ENCODE measurements at places on chromosomes 11 and 22.
A peak's percentile ranks its signal among the peaks of the same experiment; 100 is the strongest.

DNA sequence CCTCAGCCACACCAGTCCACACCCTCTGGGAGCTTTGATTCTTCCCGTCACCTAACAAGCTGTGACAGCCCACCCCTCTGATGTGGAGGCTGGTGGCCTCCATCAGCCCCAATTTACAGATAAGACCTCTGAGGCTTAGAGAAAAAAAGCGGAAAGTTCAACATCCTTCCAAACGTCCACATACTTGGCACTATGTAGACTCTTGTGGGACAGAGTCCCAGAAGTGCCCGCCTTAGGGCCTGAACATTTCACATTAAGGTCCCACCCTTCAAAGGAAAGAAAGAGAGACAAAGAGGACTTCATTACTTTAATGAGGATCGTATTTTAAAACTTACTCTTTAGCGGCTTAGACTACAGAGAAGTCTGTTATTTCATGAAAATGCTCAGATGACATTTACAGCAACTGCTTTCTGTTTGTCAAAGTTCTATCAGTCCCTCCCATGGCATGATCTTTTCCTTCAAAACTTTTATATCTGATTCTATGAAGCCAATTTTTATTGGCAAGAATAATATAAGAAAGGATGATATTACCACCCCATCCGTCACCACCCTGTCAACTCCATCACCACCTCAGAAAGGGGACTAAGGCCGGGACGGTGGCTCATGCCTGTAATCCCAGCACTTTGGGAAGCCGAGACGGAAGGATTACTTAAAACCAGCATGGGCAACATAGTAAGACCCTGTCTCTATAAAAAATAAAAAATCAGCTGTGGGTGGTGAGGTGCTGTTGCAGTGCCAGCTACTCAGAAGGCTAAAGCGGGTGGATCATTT lies 15.7 kb upstream of the SCGB1A1 start:
- no peak for DNase-seq

GRCh38 chr11:79493555-79494171 lies 52.8 kb upstream of the TENM4 start:
- DNase-seq, result peak; percentile 33

GRCh38 chr22:17501679-17502285 lies 61.5 kb upstream of the SLC25A18 start:
- peak; percentile 63 for DNase-seq

GRCh38 chr22:33357981-33358399 lies 299.8 kb upstream of the SYN3 start:
- DNase-seq, result no peak

DNA sequence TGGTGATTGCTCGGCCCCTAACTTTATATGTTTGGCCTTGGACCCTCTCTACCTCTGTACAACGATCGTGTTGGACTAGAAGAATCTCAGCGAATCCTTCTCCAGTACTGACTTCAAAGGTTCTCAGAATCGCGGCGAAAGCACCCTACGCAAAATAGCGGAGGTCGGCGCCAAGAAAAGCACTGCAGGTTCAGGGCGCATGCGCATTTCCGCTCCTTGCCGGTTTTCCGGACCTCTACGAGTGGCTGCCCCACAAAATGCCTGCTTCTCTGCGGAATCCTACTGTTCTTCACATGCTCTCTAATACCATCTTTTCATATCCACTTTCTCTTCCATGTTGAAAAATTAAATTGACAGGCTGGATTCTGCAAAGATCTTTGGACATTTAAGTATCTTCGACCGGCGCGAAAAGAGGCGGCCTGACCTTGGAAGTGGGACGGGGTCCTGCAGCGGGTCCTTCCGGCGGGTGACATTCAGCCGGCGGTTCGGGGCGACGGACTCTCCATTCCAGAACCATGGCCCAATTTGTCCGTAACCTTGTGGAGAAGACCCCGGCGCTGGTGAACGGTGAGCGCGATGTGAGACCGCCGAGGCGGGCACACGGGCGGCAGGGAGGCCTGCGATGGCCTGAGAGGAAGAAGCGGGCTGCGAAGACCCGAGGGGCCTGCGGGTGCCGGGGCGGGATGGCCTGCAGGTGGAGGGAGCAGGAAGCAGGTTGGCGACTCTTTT lies at the start of gene ATP5MG:
ATP5MG (plus strand) TSS at position 456 of the 729 bp plus-strand sequence; CDS start at position 516, 60 bp downstream.
- DNase-seq, result peak; percentile 90

DNA sequence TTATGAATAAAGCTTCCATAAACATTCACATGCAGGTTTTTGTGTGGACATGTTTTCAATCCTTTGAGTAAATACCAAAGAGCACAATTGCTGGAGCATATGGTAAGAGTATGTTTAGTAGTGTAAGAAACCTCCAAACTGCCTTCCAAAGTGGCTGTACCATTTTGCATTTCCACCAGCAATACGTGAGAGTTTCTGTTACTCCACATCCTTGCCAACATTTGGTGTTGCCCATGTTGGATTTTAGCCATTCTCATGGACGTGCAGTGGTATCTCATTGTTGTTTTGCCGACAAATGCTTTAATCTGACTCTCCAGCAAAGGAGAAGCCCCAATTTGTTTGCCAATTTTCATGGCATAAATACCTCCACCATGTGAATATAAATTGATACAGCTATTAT lies 103.9 kb upstream of the TMEM45B start:
- DNase-seq, result no peak

- DNase-seq, result no peak
These were observed 63.6 kb upstream of the TIMP3 start for GRCh38 chr22:32737811-32738497.

DNA sequence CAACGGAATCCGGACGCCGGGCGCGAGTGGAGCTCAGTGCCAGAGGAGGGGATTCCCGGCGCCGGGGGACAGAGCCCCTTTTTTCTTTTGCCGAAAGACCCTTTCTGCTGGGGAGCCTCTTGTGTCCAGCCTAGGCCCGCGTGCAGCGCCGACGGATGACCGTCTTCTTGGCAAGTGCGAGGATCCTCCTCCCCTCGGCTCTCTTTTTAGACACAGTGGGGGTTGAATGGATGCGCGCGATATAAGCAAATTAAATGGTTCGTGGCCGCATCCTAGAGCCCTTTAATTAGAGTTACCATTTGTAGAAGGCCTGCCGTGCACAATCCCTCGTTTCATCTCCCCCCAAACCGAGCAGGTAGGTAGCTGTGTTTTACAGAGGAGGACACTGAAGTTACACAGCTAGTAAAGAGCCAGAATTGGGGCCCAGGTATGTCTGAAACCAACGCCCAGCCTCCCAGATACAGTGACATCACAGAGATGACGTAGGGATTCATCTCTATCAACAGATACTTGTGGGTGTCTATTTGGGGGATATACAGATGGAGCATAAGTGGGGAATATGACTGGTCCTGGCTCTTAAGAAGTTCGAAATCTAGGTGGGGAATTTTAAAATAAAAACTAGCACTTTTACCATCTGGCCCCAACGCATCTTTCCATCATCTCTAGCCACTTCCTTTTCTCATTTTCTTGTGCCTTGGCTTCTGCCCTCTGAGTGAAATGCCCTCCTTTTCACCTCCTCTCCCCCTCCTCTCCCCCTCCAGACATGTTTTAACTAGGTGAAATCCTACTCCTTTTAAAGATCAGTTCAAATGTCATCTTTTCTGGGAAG lies 875 bp downstream of the TCP11L1 start:
- DNase-seq, result peak; percentile 33

GRCh38 chr11:27882066-27882697 lies 181.9 kb upstream of the BDNF start:
- DNase-seq, result no peak

- no peak for DNase-seq
These were observed 4.2 kb downstream of the HEPN1 start for GRCh38 chr11:124923296-124923695.

DNA sequence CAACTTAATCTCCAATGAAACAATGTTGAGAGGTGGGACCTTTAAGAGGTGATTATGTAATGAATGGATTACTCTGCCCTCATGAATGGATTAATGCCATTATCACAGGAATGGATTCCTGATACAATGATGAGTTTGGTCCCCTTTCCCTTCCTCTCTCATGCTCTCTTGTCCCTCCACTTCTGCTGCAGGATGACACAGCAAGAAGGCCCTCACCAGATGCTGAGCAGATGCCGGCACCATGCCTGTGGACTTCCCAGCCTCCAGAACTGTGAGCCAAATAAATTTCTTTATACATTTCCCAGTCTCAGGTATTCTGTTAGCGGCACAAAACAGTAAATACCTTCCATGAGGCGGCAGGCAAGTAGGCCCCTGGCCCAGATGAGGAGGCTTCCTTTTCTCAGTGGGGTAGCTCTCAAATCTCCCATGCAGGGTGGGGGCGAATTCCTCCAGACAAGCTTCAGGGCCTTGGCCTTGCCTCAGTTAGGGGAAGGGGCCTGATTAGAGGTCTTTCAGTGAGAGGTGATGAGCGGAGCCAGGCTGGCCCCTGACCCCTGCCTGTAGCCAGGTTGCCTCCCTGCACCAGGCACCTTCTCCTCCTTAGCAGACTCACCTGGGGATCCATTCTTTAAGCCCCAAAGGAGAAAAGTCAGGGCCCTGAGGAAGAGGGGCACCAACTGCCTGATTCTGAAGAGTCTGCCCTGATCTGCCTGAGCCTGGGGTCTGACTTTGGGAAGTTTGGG lies 86.0 kb downstream of the RRM1 start:
- DNase-seq, result no peak

DNA sequence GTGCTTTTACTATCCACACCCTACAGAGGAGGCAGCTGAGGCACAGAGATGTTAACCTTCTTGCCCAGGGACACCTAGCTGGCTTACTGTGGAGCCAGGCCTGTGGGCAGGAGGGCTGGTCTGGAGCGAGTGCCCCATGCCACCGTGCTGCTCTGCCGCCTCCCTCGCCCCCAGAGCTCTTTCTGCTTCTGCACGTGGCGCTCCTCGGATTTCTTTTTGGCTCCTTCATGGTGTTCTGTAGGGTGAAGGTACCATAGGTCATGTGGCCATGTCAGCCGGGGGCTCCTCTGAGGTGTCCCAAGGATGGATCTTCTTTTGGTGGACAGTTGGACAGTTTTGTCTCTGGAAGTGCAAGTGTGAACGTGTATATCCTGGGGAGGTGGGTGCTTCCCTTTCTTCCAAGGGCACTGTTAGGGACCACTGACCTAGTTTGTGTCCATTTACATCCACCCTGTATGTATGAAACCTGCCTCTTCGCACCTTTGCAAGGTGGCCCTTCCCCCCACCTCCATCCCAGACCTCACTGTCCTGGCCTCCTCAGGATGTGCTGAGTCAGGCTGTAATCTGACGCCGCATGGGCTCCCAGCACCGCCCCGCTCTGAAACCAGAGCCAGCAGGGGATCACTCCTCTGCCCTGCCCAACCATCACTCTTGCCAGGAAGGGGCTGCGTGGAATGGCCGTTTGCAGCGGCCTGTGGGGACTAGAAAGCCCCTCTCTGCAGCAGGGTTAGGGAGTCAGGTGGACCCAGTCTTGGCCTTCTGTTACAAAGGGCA lies 31.7 kb downstream of the POLR3H start:
- no peak for DNase-seq

- DNase-seq, result no peak
These were observed 28.2 kb downstream of the SIK3 start for GRCh38 chr11:117070016-117070415.

- DNase-seq, result no peak
These were observed 384.5 kb downstream of the TBC1D22A start for GRCh38 chr22:47146941-47147340.

DNA sequence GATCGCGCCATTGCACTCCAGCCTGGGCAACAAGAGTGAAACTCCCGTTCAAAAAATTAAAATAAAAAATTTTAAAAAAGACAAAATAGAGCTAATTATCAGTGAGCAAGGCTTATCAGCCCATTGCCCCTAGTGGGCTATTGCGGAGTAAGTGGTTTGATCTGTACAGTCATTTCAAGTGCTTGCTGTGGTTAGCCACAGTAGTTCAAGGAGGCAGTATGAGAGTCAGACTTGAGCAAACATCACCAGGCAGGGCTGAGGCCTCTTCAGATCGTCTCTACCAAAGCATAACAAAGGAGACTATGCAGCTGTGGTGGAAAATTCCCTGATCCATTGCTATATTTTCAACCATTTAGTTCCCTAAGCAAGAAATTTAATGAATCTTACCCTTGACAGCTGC lies 4.3 kb upstream of the SBF2 start:
- DNase-seq, result peak; percentile 29

GRCh38 chr11:47378836-47379170 lies 456 bp upstream of the SPI1 start:
- no peak for DNase-seq

DNA sequence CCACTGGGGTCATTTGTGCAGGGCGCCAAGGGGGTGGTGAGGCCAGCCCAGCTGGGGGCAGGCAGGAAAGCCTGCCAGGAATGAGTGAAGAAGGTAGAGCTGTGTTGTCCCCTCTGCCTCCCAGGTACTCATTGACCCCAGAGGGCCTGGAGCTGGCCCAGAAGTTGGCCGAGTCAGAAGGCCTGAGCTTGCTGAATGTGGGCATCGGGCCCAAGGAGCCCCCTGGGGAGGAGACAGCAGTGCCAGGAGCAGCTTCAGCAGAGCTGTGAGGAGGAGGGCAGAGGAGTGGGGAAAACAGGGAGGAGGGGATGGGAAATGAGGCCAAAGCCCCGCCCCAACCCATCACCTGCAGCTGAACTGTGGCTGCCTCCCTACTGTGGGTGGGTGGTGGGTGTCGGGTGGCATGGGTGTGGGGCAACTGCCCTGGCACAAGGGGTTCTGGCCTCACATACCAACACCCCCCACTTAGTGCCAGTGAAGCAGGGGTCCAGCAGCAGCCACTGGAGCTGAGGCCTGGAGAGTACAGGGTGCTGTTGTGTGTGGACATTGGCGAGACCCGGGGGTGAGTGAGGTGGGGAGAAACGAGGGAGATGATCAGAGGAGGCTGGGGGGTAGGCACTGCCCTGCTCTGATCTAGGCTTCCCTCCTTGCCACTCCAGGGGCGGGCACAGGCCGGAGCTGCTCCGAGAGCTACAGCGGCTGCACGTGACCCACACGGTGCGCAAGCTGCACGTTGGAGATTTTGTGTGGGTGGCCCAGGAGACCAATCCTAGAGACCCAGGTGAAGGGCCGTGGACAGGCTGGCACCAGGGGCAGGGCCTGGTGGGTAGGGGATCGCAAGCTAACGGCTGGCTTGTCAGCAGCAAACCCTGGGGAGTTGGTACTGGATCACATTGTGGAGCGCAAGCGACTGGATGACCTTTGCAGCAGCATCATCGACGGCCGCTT lies 3.0 kb downstream of the MUS81 start:
- DNase-seq, result no peak
